ENCODE measurements at places on chromosomes 4 and X. TPM values are rescaled to one million over a fixed set of nuclear protein-coding genes. Genes with fewer than 3 reads are reported as not detected.

DNA sequence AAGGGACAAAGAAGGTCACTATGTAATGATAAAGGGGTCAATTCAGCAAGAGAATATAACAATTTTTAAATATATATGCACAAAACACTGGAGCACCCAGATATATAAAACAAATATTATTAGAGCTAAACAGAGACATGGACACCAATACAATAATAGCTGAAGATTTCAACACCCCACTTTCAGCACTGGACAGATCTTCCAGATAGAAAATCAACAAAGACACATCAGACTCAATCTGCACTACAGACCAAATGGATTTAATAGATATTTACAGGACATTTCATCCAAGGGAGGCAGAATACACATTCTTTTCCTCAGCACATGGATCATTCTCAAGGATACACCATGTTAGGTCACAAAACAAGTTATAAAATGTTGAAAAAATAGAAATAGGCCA, 111.4 kb downstream of the SOX3 start:
- H3K4me3 ChIP-seq: no peak overlapping the region
- no peaks in the 10 kb centered on the region for H3K36me3 ChIP-seq
- no peak for DNase-seq
- peak overlapping the region; percentile 82 for H3K27ac ChIP-seq
- H3K4me1 ChIP-seq: peaks cover 19% of the 10 kb centered on the region

GRCh38 chrX:149950681-149951080, 12.4 kb upstream of the EOLA2 start:
- H3K4me1 ChIP-seq: no peaks in the 10 kb centered on the region
- no peak overlapping the region for H3K27ac ChIP-seq
- no peak for DNase-seq
- H3K4me3 ChIP-seq: no peak overlapping the region

Gene SLITRK2
- total RNA-seq: 16.0 TPM

Gene TCEAL5
- total RNA-seq: not detected

Gene CFAP99
- total RNA-seq: not detected

Gene NALF2
- 3.4 TPM for total RNA-seq

GRCh38 chrX:85114776-85115175, 111.1 kb downstream of the APOOL start:
- no peak for DNase-seq
- H3K27ac ChIP-seq: no peak overlapping the region
- H3K4me3 ChIP-seq: no peak overlapping the region
- H3K4me1 ChIP-seq: peaks cover 1% of the 10 kb centered on the region
- no peaks in the 10 kb centered on the region for H3K36me3 ChIP-seq

DNA sequence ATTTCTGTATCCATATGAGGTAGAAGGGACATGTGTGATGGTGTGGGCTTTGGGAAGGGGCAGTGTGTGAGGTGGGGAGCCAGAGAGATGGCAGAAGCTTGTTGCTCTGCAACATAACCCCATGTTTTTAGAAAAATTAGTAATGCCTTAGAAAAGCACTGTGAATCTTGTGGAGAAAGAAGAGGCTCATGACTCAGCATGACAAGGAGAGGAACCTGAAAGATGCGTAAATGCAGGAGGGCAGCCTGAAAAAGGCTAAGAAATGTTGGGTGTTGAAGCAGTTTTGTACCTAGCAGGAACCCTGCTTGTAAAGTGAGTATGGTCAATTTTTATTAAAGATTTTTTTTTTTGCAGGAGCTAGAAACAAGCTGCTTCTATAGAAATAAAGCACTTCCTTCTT, 59.8 kb downstream of the ARSJ start:
- H3K4me3 ChIP-seq: no peak overlapping the region
- DNase-seq: no peak
- H3K27ac ChIP-seq: no peak overlapping the region
- H3K36me3 ChIP-seq: no peaks in the 10 kb centered on the region

Gene GPR50
- 0.64 TPM for total RNA-seq

- no peaks in the 10 kb centered on the region for H3K27me3 ChIP-seq
- no peak overlapping the region for H3K27ac ChIP-seq
- H3K36me3 ChIP-seq: no peaks in the 10 kb centered on the region
- H3K4me3 ChIP-seq: no peak overlapping the region
- H3K4me1 ChIP-seq: peaks cover 9% of the 10 kb centered on the region
These were observed 12.7 kb downstream of the GUCY1A1 start for GRCh38 chr4:155679343-155679742.

DNA sequence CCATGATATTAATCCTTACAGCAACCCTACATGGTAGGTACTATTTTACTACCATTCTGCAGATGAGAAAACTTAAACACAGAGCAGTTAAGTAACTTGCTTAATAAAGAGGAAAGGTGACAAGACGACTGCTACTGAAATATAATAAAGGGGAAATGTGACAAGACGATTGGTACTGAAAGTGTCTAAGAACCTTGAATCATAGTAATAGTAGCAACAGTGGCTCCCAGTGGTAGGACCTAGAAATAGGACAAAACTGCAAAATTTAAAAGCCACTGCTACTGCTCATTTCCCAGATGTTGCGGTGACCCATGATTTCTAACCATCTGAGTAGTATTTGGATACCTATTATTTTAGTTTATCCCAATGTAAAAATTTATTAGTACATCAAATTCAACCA, 89.5 kb downstream of the TASL start:
- no peaks in the 10 kb centered on the region for H3K36me3 ChIP-seq
- H3K4me1 ChIP-seq: peaks cover 2% of the 10 kb centered on the region
- no peaks in the 10 kb centered on the region for H3K27me3 ChIP-seq
- H3K27ac ChIP-seq: no peak overlapping the region

Data from progenitor cell of endocrine pancreas (in vitro differentiated cells).